ENCODE measurements at places on chromosomes 6 and 20.

GRCh38 chr6:5670811-5671561 lies 335.7 kb downstream of the NRN1 start:
- peak; percentile 71 for DNase-seq

DNA sequence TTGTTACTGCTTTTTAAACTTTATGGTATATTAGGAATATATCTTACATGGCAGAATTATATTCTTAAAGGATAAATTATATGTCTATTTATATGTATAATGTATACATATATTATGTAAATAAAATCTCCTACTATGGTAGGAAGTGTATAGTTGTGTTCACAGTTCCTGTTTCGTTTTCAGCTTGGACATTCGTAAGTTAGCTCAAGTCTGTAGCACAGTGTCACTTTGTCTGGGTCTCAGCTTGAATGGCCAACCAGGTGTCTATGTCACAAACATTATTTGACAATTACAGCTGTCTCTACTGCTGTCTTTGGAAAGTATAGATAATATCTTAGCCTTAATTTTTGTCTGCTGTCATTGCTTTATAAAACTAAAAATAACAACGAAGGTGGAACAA lies 303.9 kb downstream of the CDKAL1 start:
- DNase-seq, result no peak

DNA sequence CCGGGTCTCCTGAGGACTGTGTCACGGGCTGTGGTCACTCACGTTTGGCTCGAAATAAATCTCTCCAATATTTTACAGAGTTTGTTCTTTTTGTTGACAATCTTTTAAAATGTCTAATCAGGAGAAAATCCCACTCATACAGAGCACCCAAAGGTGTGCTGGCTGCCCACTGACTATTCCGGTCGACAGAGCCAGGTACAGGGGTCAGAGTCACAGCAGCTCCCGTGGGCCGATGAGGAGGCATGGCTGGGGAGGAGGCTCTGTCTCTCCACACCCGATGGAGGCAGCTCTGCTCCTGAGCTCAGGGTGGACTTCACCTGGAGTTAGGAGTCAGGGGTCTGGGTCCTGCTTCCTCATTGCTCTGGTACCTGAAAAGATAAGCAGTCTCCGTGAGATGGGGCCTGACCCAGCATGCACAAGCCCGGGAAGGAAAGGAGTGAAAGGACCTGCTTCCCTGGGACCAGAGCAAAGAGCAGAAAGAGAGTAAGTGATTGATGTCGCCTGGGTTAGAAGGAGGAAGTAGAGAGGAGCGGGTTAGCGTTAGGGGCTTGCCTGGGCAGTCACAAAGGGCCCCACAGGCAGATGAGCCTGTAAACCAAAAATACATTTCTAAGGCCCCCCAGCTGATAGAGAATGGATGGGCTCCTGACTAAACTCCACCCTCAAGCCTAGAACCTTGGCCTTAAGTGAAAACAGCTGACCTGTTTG lies 53.5 kb upstream of the UNC93A start:
- no peak for DNase-seq

GRCh38 chr6:3239110-3239830 lies 11.8 kb upstream of the TUBB2B start:
- no peak for DNase-seq

DNA sequence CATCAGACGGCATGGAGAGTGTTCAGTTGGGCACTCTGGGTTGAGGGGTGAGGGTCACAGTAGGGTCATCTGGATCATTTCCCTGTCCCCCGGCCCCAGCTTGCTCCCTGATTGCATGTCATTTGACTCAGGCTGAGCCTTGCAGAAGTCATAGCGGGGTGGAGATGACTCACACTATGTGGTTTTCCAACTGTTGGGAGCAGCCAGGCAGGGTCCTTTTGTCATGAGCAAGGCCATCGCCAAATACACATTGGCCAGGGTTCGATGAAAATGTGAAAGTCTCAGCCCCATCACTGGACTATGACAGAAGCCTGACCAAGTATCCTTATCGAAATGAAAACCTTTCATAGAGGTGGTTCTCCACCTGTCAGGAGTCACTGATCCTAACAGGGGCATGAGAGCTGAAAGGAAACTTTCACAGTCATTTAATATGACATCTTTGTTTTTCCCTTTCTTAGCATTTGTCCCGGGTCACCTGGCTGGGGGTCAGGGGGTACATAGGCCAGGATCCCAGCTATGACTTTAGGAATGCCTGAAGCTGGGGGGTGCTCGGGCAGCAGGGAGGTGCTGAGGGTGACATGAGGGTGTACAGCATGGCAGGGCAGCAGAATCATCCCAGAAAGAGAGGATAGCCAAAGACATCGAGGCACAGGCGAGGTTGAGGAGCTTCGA lies 70.2 kb upstream of the CD93 start:
- peak; percentile 82 for DNase-seq

DNA sequence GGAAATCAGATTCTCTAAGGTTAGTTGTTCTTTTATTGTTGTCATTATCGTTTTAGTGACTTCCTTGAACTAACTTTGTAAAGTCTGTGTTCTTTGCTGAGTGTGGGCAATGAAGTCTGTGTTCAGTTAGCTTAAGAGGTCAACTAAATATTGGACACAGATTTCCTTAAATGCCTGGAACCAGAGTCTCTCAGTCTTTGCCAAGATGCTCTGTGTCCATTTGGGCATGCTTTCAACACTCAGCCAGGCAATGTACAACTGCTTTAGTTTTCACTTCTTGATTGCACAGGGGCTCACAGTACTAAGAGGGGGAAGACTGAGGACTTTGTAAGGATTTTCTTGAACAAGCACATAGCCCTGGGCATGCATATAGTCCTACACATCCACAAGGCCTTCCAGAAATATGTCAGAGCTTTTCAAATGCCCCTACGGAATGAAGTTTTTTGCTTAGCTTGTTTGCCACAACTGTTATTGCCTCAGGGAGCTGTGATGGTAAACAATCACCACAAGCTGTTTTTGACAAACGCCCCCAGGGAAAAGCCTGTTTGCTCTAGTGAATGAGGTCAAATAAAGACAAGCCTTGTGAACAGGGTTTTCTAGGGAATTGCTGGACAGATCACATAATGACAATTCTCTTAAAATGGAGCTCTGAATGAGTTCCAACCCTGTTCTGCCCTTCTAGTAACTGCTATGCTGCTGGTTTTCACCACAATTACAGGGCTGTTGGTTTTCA lies 82.5 kb downstream of the B3GAT2 start:
- no peak for DNase-seq

DNA sequence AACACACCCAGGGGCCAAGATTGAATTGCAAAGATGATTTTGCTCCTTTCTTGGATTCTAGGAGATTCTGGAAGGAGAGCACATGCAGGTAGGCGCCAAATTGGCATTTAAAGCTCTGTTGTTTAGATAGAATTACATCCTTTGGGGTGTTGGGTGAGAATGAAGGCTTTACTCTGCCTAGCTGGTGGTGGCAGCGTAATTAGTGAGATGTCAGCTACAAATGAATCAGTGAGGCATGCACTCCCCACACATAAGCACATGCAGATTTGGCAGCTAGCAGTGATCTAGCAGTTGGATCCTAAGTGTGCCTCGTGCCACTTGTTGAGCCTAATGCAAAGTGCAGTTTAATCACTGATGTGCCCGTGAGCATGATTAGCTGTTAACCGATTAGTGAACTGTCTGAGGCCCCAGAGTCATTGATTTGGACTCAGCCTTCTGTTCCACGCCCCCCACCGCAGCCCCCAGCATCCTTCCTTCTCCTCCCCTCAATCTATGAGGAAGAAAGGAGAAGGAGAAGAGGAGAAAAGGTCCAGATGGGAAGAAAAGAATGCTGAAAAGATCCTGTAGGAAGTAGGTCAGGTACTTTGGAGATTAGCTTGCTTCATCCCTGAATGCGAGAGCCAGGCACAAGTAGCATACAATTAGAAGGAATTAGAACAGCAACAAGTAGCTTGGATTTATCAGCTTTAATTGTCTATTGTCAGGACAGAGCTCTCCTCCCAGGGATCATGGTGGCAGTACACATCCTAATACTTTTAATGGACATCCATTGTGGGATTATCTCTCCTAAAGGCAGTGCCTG lies 6.0 kb upstream of the PRDM1 start:
- DNase-seq, result no peak

- no peak for DNase-seq
These were observed 26.0 kb upstream of the SLC22A23 start for GRCh38 chr6:3482869-3483268.

DNA sequence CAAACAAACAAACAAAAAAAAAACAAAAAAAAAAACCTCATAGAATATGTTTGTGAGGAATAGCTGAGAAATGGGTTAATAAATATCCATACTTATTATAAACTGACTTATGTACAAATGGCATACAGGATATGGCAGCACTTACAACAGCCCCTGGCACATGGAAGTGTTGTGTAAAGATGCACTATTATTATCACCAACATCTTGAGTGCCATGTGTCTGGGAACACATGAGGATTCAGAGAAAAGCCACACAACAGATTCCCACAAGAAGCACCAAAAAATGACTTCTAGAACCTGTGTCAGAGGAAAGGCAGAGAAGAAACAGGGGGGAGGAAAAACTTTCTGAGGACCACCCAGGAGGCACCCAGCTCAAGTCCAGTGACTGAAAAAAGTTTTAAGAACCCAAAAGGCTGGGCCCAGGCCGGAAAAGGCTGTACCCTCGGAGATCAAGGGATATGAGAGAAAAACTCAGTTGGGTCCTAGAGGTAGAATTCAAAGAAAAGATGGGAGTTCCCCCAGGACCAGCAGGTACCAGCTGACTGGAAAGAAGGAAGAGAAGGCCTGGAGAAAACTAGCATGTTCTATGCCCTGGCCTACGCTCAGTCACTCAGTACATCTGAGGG lies 9.4 kb upstream of the TAF8 start:
- DNase-seq, result no peak

- DNase-seq, result no peak
These were observed 27.8 kb downstream of the VAPB start for GRCh38 chr20:58416835-58417234.

DNA sequence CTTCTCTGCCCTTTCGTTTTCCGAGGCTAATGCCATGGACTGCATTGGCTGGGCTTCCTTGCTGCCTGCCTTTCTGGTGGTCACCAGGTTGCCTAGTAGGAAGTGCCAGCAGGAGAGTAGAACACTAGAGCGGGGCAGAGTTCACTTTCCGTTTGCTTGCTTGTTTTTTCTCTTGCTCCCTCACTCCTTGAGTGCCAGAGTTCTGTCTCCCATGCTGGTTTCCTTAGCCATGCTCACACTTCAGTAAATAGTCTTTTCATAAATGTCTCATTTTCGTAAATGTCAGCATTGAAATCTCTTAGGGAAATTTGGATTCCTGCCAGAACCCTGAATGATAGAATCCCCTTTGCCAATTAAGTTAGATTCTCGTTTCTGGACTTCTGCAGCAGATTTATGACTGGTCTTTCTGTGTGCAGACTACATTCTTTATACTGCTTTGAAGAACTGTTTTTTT lies 63.9 kb downstream of the FAM83B start:
- DNase-seq, result peak; percentile 8

DNA sequence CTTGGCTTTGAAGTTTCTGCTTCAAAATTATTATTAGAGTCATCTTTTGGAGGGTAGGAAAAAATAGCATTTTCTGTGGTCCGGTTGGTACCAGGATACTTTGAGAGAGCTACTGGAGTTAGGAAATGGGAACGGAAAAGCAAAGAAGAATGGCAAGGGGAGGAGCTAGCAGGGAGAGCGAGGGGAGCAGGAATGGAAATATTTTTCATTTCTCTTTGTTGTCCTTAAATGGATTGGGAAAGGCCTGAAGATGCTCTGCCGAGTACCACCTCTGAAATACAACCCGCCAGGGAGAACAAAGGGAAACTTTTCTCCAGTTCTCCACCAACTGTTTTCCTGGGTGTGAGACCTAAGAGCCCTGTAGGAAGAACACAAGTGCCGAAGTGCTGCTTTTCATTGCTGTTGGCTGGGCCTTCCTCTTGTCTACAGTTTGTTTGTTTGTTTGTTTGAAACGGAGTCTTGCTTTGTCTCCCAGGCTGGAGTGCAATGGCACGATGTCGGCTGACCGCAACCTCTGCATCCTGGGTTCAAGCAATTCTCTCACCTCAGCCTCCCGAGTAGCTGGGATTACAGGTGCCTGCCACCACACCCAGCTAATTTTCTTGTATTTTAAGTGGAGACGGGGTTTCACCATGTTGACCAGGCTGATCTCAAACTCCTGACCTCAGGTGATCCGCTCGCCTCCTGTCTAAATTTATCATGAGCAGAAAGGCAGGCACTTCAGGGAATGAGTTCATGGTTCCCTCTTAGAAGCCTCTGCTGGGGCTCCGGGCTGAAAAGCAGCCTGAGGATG lies 3.5 kb upstream of the TRAF3IP2 start:
- no peak for DNase-seq

GRCh38 chr20:1880529-1881239 lies 14.5 kb upstream of the SIRPA start:
- no peak for DNase-seq

- peak; percentile 81 for DNase-seq
These were observed 110.1 kb downstream of the KIF13A start for GRCh38 chr6:17877196-17877894.

GRCh38 chr6:55841341-55841740 lies 34.0 kb downstream of the BMP5 start:
- DNase-seq, result no peak

- DNase-seq, result no peak
These were observed 20.0 kb downstream of the ZNF341 start for GRCh38 chr20:33751775-33752174.

GRCh38 chr6:51844336-51844735 lies 243.1 kb downstream of the PKHD1 start:
- no peak for DNase-seq

DNA sequence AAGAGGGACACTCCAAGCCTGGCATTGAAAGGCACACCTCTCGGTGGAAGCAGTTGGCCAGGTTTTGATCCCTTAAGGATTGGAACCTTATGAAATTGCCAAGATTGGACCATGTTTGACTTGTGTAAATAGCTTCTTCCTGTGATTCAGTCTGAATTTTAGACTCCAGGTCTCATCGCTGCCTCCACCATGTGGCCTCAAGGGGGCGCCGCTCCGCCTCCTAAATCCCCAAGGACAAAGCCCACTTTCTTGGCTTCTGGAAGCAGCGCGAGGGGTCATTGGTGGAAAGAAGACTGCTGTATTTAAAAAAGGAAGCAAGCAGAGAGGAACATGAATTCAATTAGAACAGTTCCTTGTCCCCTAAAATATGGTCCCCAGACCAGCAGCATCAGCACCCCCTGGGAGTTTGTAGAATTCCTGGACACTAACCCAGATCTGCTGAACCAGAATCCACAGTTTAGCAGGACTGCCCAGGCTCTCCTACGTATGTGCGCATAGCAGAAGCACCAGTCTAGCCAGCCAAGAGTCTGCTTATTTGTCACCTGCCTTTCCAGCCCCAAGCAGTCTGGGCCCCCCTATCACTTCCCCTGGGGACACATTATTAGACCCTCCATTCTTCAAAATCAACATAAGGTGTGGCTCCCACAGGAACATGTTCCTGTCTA lies 108.5 kb downstream of the LY86 start:
- DNase-seq, result peak; percentile 65

- peak; percentile 76 for DNase-seq
These were observed 54.1 kb downstream of the RBM38 start for GRCh38 chr20:57445298-57445697.

All from IMR-90 (cell line).